ENCODE measurements at places on chromosomes 3 and 15. TPM values are rescaled to one million over a fixed set of nuclear protein-coding genes. Genes with fewer than 3 reads are reported as not detected.

DNA sequence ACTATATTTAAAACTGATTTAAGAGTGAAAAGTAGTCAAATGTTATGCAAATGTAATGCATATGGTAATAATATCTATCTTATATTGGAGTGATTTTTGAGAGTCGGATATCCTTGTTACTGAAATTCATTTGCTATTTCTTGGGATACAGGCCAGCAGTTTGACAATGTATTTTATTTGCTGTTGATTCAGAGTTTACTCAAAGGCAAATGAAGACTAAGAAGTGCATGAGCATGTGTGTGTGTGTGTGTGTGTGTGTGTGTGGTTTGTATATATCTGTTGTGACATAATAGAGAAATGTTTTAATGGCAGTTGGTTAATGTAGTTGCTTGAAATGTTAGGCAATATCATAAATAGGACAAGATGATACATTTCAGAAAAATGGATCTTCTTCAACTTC, 39.0 kb downstream of the UNC13C start:
- no peak for DNase-seq

DNA sequence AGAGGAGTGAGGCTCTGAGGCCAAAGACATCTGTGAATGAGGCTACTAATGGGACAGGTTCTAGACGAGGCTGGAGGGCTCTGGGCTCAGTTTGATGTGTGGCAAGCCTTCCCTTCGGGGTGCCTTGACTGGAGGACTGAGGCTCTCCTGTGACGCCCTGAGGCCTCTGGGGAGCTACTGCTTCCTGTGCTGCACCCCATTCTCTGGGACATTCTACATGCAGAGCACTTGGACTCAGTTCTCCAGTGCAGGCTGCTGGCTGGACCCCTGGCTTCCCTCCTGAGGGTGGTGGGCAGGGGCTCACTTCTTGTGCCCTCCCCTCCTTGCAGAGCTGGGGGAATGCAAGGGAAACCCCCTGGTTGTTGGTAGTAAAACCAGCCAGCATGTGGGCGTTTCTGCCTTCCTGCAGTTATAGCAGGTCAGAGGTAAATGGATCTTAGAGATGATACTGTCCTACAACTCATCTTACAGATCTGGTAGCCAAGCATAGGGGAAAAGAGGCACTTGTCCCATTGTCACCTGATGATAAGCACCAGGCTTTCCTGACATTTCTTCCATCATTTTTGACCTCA, 133.3 kb downstream of the CHDH start:
- DNase-seq: no peak

GRCh38 chr15:69562564-69562963, 109.9 kb downstream of the RPLP1 start:
- DNase-seq: no peak

- DNase-seq: no peak
Measured at GRCh38 chr3:71252466-71252865, 331.1 kb downstream of the FOXP1 start.

- DNase-seq: no peak
Measured at GRCh38 chr3:6736836-6737629, 123.9 kb upstream of the GRM7 start.

DNA sequence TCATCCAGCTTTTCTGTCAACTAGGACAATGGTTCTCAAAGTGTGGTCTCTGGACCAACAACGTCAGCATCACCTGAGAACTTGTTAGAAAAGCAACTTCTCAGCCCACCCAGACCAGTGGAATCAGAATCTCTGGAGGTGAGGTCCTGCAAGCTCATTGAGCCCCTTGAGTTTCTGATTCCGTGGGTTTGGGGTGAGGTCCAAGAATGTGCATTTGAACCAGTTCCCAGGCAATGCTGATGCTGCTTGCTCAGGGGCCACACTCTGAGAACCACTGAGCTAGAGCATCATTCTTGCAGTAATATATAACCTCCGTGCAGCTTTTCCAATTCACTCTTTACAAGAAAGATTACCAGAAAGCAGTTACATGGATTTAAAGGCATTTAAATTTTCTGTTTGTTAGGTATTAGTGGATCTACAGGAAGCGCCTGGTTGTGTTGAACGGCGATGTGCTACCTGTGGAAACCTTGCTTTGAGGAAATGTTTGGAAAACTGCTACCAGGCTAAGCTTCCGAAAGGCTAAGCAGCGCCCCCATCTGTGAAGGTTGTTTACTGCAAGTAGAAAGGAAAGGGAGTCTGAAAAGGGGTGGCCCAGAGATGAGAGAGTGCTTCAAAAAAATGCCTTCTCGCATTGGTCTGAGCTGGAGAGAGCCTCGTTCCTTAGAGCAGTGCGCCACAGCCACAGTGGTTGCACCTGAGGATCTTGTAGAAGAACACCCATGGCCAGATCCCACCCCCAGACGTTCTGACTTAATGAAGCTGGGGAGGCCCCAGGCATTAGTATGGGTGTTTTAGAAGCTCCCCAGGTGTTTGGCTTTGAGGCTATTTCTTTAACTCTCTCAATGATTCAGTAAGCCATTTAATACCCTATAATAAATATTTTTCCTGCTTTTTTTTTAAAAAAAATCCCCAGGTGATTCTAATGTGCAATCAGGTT, 50.0 kb downstream of the RLBP1 start:
- no peak for DNase-seq

GRCh38 chr3:5140230-5140621, 18.1 kb downstream of the ARL8B start:
- DNase-seq: no peak

- no peak for DNase-seq
Measured at GRCh38 chr3:5022187-5022965, 43.1 kb downstream of the BHLHE40 start.

DNA sequence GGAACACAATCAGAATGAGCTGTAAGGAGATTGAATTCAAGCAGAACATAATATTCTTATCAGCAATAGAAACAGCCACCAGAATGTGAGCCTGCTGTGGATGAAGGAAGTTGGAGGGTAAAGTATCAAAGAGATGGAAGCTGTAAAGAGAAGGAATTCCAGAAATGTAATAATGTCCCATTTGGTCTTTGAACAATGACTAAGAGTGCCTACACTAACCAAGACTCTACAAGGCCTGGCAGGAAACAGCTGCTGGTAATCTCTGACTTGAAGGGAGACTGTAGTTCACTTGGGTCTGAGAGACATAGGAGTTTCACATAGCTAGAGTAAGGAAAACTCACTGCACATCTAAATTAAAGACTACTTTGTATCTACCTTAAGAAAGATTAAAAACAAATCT, 1176.0 kb upstream of the ALCAM start:
- no peak for DNase-seq

- DNase-seq: no peak
Measured at GRCh38 chr3:155392138-155392537, 98.7 kb upstream of the STRIT1 start.

DNA sequence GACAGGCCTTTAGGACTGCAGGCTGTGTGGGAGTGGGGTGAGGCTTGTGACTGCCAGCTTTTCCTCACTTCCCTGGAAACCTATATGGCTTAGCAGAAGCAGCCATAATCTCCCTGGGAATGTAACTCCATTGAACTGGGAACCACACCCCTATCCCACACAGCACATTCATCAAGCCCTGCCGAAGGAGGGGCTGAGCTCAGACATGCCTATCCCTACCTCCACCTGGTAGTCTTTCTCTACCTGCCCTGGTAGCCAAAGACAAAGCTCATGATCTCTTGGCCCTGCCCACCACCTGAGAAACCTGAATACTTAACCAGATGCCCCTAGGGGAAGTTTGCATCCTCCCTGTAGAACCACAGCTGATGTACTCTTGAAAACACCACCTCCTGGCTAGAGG, 219.8 kb downstream of the UNC13C start:
- DNase-seq: no peak

- no peak for DNase-seq
Measured at GRCh38 chr3:33879540-33879939, 81.1 kb downstream of the PDCD6IP start.

GRCh38 chr3:128992926-128993460, 883 bp downstream of the CFAP92 start:
- no peak for DNase-seq

- DNase-seq: no peak
Measured at GRCh38 chr3:163951397-163951987, 1126.8 kb downstream of the SI start.

- no peak for DNase-seq
Measured at GRCh38 chr15:28098766-28099554, at the start of gene OCA2. OCA2 (minus strand) TSS chr15:28099315; CDS start chr15:28081874, 17,441 bp downstream.

- DNase-seq: no peak
Measured at GRCh38 chr15:90189781-90190467, 11.2 kb upstream of the SEMA4B start.

DNA sequence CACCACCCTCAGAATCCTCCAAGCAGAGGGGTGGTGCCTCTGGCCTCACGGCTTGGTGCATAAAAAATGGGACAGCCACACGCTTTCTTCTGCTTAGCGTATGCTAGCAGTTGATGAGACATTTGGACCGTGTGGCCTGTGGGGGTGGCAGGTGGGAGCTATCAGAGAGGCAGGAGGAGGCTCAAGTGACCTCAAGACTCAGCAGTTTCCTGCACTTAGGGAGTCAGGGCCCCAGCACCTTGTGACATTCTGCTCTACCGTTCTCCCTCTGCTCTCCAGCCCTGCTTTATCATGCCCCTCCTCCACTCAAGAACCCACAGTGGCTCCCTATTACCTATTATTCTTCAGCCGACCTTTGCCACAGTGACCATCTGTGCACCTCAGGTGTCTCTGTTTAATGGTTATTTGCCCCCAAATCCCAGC, 41.0 kb upstream of the CGNL1 start:
- no peak for DNase-seq

DNA sequence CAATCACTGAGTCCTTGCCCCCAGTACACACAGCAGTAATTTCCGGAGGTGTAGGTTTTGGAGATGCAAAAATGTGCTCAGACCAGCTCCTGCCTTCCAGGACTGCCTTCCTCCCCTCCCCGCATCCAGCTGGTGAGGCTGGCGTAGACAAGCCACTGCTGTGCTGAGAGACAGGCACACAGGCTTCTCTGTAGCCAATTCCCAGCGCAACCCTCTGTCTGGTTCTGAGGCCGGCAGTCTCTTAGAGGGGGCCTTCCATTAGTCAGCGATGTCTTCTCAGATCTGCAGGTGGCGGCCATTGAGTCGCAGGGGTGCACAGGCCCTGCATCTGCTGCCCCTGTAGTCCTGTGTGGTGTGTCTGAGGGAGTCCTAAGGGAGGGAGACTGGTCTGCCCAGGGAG, 114.4 kb downstream of the DNAJB8 start:
- DNase-seq: no peak

DNA sequence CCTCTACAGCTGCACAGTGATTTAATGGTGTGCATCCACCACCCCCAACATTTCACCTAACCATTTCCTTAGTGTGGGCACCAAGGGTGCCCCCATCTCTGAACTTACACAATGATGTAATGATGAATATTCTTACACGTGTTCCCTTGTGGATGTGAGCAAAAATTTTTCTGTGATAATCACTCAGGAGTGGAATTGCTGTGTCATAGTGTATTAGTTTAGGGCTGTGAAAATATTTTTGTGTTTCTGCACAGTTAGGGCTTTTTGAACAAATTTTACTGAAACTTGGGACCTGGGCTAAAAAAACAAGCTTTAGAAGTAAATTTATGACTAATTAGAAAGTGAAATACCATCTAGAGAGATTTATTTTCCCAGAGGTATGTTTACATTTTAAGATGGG, 134.5 kb upstream of the CCNL1 start:
- no peak for DNase-seq

DNA sequence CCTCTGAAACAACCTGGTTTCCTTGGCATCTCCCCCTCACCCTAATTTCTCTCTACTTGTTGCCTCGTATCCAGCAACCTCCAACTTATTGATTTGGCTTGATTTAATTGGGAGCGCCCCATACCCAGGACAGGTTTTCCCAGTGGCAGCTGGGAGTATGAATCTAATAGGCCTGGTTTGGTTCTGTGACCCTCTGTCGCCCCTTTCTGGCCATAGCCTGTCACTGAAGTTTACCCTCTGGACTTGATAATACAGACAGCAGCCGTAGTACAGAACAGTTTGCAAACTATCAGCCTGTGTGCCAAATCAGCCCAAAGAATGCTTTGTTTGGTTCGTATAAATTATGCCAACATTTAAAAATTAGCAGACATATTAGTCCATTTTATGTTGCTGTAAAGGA, 525.1 kb upstream of the GOLIM4 start:
- DNase-seq: peak; percentile 7

DNA sequence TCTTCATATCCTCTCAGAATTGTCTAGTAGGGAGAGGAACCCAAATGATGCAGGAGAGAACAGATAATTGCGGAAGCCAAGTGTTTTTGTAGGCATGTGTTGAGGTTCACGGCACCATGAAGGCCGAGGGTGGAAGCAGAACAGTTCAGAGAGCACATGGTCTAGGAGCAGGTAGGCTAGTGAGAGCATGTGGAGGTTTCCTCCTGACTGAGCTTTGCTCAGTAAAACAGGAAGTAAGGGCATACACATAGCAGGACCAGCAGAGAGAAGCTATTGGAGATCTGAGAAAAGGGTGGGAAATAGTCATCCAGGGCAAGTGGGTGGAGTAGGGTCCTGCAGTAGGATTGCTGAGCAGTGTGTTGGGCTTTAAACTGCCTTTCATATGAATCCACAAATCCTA, 491.1 kb downstream of the FHIT start:
- DNase-seq: no peak

- DNase-seq: no peak
Measured at GRCh38 chr15:77160562-77161478, 89.9 kb upstream of the TSPAN3 start.

Gene NR2E3
- not detected for total RNA-seq

Gene PLA2G4D
- total RNA-seq: not detected

Gene SLC9C1
- not detected for total RNA-seq

Gene JMJD7
- total RNA-seq: 10.4 TPM

Gene CCR9
- total RNA-seq: 0.17 TPM

Gene LSAMP
- 0.87 TPM for total RNA-seq

Gene HYKK
- 1.7 TPM for total RNA-seq

Gene PIAS1
- total RNA-seq: 12.0 TPM

Gene CPA3
- not detected for total RNA-seq

Gene TIMP4
- 0.22 TPM for total RNA-seq

Gene CCDC33
- total RNA-seq: 2.5 TPM
